Ureter (tissue), 1 donor: ENCODE measurements at places on chromosomes 7 and 10. TPM values are rescaled to one million over a fixed set of nuclear protein-coding genes. Genes with fewer than 3 reads are reported as not detected.
A peak's percentile ranks its signal among the peaks of the same experiment; 100 is the strongest.

PLAC9 gene
- 44.2 TPM for total RNA-seq

GRCh38 chr10:78414380-78414779, 380.7 kb downstream of the RPS24 start:
- no peak for DNase-seq

DNA sequence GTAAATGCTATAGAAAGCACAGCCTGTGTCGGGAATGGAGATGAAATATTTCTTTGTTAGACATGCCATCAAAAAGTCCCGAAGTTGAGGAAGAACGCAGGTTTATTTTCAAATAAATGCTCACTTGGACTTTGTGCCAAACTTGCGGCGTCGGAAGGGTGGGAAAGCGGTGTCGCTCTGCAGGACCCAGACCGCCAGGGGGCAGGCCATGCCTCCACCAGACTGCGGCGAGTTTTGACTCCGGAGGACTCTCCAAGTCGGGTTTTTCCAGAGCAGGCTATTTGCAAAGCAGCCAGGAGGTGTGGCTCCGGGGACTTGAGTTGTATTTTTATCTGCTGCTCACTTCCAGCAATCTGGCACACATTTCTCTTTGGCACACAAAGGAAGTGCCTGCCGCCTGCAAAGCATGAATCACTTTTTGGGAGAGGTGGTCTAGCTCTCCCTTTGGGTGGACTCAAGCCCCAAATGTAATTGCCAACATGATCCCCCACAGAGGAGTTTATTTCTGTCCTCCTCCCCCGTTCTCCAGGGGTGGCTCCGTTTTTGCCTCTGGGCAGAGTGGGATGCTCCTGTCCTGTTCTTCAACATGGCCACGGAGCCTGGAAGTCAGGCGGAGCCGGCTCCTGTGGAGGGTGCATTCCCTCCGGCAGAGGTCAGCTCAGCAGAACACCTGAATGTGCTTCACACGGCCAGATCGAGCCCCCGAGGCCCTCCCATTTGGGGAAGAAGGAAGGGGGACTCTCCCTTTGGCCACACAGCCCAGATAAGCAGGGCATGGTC, 82.3 kb upstream of the GPR26 start:
- peak; percentile 87 for DNase-seq

- no peak for DNase-seq
These were observed 34.3 kb upstream of the ARL4A start for GRCh38 chr7:12653110-12653509.

DNA sequence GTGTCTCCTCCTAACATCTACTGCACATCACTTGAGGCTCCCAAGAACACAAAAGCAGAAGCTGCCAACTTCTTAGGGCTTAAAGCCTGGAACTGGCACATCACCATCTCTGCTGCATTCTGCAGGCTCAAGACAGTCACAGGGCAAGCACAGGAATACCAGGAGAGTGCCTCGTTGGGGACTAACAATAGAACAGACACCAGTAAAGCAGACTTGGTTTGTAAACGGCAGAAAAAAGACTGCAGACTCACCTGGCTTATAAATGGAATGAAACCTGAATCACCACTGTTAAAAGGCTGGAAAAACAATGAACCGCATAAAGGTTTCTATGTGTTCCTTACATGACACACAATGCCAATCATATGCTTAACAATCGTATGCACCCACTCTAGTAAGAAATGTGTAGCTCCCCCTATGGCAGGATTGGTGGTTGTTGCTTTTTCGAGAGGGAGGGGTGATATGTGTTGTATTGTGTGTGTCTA, 12.8 kb downstream of the RHEB start:
- no peak for DNase-seq

GRCh38 chr7:120402079-120402767, 129.2 kb downstream of the KCND2 start:
- DNase-seq, result no peak

- DNase-seq, result peak; percentile 61
These were observed 121.6 kb upstream of the ZNF92 start for GRCh38 chr7:65251851-65252620.

DNA sequence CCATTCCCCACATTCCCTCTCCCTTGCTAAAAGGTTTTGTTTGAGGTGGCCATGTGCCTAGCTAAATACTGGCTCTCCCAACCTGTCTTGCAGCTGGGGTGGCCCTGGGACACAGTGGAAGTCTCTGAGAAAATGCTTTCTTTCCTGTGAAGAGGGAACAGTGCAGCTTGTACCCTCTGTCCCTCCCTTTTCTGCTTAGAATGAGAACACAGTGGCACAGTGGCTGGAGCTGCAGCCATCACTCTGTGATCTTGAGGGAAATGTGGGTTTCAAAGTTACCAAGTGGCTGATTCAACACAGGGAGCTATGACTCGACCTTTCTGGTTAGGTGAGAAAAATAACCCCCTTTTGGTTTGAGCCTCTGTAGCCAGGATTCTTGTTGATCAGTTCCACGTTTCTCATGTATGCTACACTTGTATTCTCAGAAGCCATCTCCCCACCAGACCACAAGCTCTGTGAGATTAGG, 62.7 kb upstream of the CARD11 start:
- DNase-seq, result no peak

DNA sequence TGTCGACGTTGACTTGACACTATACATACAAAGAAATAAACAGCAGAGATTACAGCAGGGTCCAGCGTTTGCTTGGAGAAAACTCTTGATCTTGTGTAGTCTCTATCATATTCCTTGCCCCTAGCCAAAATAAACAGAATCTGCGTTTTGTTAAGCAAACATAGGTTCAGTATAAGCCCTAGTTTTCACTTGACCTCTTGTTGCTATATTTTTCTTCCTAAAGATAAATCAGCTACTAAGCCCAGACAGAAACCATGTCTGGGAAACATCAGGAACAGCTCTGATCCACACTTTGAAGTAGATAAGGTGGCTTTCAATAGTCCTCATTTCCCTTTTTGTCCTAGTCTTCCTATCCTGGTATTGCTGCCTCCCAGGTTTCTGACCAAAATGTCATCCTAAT, 328.2 kb upstream of the MAGI2 start:
- no peak for DNase-seq
